Gastroesophageal sphincter (tissue), 4 donors: ENCODE measurements at places on chromosomes 1 and 21. TPM values are rescaled to one million over a fixed set of nuclear protein-coding genes. Genes with fewer than 3 reads are reported as not detected.

- no peak for ATAC-seq
These were observed 12.0 kb upstream of the VWA5B1 start for GRCh38 chr1:20278692-20279130.

DNA sequence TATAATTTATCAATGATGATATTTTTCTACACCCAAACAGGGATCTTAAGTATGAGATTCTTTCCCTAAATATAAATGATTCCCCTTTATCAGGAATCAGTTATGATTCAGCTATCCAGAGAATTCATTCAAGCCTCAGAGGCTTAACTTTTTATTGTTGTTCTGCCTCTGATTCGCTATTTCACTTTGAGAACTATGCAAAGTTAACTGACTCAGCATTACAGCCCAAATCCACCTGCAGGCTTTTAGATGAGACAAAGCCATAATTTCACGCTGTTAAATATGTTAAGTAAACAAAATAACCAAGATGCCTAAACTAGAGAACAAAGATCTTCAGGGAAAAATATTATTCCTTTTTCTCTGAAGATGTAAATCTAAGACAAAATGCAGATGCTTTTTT, 8.5 kb downstream of the SCYL3 start:
- ATAC-seq = no peak

GRCh38 chr1:225688345-225688744, 35.4 kb upstream of the ENAH start:
- no peak for ATAC-seq

GRCh38 chr1:23354245-23354644, 10.2 kb upstream of the HNRNPR start:
- no peak for ATAC-seq

GRCh38 chr1:53634571-53634979, 104.4 kb downstream of the GLIS1 start:
- ATAC-seq = no peak

DNA sequence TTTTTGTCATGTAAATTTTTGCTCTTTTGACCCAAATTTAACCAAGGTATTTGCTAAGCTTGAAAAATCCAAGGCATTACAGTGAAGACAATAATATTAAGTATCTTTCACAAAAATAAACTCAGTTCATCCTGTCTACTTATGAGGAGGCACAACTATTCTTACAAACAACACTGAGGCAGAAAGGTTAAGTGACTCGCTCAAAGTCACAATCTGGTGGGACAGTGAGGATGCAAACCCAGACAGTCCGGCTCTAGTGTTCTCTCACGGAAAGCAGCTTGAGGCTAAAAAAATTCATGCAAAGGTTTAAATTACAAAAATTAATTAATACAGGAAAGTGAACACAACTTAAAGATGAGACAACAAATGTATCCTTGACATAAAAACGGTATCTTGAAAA, 125.3 kb downstream of the SIPA1L2 start:
- no peak for ATAC-seq

DNA sequence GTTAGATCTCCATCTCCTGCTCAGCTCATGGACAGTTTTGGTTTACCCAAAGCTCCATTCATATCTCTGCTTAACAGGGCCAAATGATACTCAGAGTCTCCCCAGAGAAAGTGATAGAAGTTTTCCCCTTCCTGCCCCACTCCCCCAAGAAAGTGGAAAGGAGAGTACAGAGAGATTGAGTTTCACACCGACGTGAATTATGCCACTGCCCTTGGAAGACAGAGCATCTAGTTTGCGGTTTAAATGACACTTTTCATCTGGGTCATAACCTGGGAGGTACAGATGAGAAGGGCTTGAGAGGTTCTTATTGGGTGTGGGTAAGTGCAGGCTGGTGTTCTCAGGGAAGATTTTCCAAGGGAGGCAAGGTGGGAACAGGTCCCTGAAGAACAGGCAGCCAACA, 6.9 kb upstream of the ZNF362 start:
- no peak for ATAC-seq

- ATAC-seq = no peak
These were observed 969 bp upstream of the ALDH4A1 start for GRCh38 chr1:18903291-18903756.

The FAM163A gene
- 0.19 TPM for total RNA-seq
